HCT116 (cell line): ENCODE measurements at places on chromosomes 2 and 18.

- no peak for DNase-seq
Measured at GRCh38 chr18:54147439-54147838, 77.0 kb downstream of the MBD2 start.

GRCh38 chr2:70641263-70641784 lies 87.7 kb upstream of the TGFA start:
- no peak for DNase-seq

DNA sequence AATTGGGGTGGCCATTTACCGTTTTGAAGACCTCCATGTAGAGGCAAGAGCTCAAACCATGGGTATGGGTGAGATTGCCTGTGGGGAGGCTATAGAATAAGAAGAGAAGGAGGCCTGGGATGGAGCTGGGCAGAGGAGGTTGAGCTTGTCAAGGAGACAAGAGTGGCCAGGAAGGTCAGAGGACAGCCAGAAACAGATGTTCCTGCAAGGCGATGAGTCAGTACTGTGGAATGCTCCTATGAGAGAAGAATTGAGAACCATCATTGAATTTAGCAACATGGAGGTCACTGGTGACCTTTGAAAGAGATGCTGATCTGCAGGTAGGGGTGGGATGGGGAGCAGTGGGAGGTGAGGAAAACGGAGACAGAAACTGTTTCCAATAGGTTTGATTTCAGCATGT lies 3.5 kb downstream of the ACSL3 start:
- no peak for DNase-seq

DNA sequence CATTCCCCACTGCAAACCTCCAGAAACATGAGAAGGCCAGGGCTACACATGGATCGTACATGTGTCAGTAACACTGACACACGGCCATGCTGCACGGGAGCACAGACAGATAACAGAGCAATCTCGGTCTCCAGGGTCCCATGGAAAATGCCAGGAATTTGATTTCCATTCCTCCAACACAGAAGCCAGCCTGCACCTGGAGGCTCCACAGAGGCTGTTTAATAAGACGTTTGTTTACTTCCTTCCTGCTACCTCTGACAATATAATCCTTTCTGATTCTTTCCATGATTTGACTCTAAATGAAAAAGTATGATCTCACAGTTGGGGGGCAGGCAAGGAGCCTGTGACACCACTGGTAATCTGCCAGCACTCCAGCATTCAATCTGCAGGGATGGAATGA lies 210.9 kb upstream of the DDX18 start:
- DNase-seq = no peak

- no peak for DNase-seq
Measured at GRCh38 chr2:144389151-144389929, 130.6 kb downstream of the ZEB2 start.

- DNase-seq = no peak
Measured at GRCh38 chr2:121902171-121902591, 146.7 kb downstream of the TSN start.

- no peak for DNase-seq
Measured at GRCh38 chr18:3305354-3305762, 43.4 kb downstream of the MYL12B start.

DNA sequence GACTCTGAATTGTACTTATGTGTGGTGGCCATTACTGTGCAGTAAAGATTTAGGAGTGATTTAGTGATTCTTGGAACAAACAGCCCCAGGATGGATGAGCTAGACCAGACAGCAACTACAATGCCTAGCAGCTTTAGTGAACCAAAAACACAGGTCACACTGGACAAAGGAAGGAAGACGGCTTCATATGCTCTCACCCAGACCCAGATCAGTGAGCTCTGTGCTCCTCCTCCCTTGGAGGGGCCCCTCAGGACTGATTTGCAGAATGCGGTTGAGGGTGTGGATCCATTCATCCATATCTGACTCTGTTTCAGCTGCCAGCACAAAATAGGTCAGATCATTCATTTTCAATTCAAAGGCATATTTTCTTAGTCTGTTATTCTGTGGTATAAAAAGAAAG lies 159.7 kb upstream of the CCDC195 start:
- DNase-seq = no peak

GRCh38 chr2:200703926-200704637 lies 107.6 kb upstream of the BZW1 start:
- no peak for DNase-seq
